ENCODE measurements at places on chromosomes 1 and 21.

- DNase-seq = no peak
Observed at GRCh38 chr1:119482517-119483425, 24.2 kb upstream of the HSD3B1 start.

GRCh38 chr1:171251042-171251951 is 3.0 kb downstream of the FMO1 start:
- DNase-seq = peak; percentile 70

DNA sequence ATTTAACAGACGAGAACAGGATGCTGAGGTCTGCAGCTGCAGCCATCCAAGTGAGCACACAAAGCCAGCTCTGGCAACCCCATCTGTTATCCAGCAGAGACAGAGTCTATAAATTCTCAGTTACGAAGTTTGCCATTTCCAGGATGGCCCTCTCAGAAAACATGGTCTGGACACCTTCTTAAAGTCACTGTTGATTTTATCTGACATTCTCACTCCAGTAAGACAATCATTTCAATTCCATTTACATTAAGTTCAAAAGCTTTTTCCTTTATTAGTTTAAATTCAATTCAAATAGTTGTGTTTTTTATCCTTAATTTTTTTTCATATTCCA is 125.5 kb downstream of the DMRTB1 start:
- no peak for DNase-seq

GRCh38 chr1:26016953-26017545 is 4.5 kb upstream of the EXTL1 start:
- no peak for DNase-seq

- DNase-seq = no peak
Observed at GRCh38 chr1:99573431-99574217, 72.3 kb upstream of the PALMD start.

DNA sequence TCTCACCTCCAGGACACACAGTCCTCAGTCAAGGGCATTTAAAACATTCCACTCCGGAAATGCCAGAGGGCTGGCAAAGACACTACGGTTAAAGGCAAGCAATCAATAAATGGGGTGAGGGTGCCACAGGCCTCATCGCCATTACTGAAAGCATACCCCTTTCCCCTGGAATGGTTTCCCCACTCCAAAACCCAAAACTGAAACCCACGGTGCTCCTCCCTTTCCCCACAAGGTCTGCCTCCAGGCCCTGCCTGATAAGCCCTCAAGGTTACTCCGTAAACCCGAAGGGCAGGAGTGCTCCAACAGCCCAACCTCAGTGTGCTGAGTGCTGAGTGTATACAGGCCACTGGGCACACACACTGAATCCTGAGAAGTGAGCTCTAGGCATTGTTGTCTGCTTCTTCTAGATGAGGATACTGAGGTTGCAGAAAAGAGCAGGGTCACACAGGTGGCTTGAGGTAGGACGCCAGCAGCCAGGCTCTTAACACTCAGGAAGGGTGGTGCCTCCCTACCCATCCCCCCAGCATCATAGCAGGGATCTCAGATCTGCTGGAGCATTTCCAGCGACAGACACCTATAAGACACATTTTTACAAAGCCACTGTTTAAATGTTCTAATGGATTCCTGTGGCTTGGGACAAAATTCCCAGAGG is 29.0 kb downstream of the SSBP3 start:
- DNase-seq = no peak

GRCh38 chr1:104092698-104093097 is 343.0 kb downstream of the AMY1C start:
- DNase-seq = no peak

GRCh38 chr1:53047737-53048736 is 14.0 kb upstream of the PODN start:
- no peak for DNase-seq

GRCh38 chr1:81183051-81183450 is 617.7 kb upstream of the ADGRL2 start:
- no peak for DNase-seq

DNA sequence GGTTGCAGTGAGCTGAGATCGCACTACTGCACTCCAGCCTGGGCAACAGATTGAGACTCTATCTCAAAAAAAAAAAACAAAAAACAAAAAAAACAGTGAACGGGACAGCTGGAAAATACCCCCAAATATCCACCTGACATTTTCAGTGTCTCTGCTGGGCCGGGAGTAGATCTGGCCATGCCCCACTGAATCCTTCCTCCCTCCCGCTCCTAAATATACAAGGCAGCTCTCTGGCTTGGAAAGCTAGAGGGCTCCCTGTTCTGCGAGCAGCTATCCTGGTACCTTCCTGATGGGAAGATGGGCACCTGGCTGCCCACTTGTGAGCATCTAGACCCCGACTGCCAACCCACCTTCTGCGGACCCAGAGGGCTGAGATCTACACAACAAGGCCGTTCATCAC is 21.4 kb downstream of the SPSB1 start:
- no peak for DNase-seq

GRCh38 chr1:97007840-97008604 is 286.4 kb downstream of the PTBP2 start:
- DNase-seq = no peak

DNA sequence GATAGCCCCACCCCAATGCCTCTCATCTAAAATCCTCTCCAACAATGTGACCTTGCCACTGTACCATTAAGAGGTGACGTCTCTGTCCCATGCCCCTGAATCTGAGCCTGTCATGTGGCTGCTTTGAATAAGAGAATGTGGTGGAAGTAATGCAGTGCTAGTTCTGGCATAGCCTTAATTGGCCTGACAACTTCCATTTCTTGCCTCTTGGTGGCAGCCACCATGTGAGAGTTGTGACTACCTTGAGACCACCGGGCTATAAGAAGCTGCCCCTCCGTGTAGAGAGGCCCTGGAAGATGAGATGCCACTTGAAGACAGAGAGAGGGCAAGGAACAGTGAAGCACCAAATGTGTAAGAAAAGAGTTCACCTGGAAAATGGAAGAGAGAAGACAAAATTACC is 95.4 kb downstream of the POFUT2 start:
- DNase-seq = no peak

GRCh38 chr1:156623946-156624813 is 5.0 kb downstream of the HAPLN2 start:
- peak; percentile 61 for DNase-seq

DNA sequence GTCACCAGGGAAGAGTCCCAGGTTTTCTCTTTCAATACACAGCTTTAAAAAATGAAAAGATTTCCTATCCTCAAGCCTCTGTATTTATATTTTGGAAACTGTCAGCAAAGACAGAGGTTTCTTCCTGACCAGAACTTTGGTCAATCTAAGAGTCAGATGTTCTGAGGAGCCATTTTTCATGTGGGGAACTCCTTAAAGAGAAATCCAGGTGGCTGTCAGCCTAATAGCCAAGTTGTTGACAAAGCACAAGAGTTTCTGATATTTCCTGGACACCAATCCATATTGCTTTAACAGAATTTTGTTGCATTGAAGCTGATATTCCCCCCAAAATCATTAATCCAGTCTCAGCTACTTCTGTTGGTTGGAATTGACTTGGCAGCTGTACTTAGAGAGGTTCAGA is 318.6 kb upstream of the NFIA start:
- no peak for DNase-seq

DNA sequence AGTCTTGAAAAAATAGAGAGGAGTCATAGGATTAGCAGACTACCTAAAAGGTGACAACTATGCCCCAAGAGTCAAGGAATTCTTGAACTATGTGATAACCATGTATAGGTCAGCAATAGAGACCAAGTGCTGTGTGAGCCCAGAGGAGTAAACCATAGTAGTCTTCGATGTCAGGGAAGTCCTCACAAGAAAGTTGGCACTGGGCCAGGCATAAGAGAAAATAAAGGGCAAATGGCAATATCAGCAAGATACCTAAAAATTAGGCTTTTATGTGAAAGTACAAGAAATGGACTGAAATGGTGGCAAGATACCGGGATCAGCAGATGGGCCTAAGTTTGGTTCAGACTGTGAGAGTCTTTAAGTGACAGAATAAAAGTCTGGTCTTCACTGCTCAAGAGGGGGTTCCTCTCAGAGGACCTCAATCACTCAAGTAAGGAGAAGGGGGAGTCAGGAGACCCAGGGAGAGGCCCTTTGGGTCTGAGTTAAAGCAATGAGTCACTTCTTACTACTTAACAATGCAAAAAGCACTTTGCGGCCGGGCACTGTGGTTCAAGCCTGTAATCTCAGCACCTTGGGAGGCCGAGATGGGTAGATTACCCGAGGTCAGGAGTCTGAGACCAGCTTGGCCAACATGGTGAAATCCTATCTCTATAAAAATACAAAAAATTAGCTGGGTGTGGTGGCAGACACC is 95.0 kb downstream of the TEX35 start:
- no peak for DNase-seq

DNA sequence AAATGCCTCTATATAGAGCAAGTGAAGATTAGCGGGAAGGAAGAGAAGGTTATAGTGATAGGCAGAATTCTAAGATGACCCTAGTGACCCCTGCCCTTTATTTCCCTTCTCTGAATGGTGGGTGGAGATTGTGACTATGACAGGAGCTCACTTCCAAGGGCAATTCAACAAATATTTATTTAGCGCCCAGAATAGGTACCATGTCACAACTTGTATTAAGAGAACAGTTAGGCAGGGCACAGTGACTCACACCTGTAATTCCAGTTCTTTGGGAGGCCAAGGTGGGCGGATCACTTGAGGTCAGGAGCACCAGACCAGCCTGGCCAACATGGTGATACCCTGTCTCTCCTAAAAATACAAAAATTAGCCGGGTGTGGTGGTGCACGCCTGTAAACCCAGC is 236.0 kb upstream of the POGK start:
- DNase-seq = no peak

- DNase-seq = no peak
Observed at GRCh38 chr21:45497846-45498645, 44.2 kb downstream of the SLC19A1 start.

All from NCI-H510A (cell line).